Stimulated activated CD8-positive, alpha-beta memory T cell treated with anti-CD3 and anti-CD28 coated beads, Interleukin-2, amount 100 ng/mL, for 1 hour (primary cell): ENCODE measurements at places on chromosomes 3 and 15.

DNA sequence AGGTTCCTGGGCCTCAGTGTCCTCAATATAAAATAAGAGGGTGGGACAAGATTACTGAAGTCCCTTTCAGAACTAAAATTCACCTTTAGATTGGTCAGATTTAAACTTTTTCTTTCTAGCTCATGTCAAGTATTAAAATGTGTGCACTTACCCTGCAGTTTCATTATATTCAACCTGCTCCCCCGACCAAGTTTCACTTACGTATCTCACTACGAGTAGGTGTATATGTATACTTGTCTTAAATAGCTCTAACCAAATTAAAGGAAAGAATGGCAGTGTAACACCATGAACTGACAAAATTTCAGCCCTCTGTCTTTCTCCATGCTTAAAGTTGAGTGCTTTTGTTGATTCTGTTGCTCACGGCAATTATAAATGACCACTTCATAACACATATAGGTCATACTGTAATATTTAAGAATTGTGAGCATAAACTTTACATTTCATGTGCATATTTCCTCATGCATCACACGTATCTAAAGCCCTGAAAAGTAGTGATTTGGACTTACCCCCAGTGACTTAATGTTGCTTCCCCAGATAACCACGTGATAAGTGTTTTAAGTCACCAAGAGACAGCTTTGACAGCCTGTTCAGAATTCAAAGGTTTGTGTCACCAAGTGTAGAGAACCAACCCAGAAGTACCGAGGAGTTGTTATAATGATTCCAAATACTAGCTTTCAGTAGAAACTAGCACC lies 70.0 kb downstream of the PGPEP1L start:
- no peak for DNase-seq

- no peak for DNase-seq
Measured at GRCh38 chr15:83991163-83991562, 244.4 kb upstream of the GOLGA6L4 start.

GRCh38 chr15:81526029-81526428 lies 152.0 kb upstream of the TMC3 start:
- no peak for DNase-seq

DNA sequence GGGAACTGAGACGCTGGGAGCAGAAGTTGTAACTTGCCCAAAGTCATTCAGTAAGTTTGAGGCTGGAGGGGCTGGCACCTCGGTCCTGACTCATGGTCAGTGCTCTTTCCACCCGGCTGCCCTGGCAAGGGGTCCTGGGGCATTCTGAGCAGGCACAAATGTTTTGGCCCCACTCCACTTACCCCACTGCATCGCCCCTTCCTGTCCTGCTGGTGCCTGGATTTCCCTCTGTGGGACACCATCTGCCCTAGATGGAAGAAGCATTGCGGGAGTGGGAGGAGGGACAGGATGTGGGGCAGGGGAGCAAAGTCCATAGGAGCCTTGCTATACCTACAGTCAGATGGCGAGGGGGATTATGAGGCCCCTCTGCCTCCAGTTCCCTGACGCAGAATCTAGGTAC lies 4.5 kb downstream of the CORO2B start:
- DNase-seq, result no peak

DNA sequence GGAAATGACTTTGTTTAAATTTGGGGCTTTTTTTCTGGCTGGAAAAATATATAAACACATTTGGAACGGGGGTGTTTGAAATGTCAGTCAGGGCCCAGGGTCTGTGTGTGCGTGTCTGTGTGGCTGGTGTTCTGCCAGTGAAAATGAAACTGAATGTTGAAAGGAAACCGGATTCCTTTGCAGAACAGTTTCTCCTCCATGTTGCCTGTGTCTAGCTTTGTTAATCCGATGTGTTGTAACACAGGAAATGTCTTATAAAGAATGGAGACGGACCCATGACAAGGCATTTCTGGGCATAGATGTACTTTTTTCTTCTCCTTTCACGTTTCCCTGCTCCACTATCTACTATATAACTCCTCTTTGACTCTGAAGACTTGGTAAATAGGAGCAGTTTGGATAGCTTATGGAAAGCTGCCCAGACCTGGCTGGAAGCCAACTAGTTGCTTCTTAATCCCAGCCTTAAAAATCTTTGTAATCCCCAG lies 2.8 kb downstream of the SQOR start:
- DNase-seq, result peak; percentile 18

GRCh38 chr15:83673385-83673784 lies 19.5 kb downstream of the ADAMTSL3 start:
- DNase-seq, result no peak

- DNase-seq, result no peak
Measured at GRCh38 chr15:86872782-86873181, 793.1 kb downstream of the AGBL1 start.

- no peak for DNase-seq
Measured at GRCh38 chr3:9179826-9180763, 69.4 kb downstream of the SRGAP3 start.

DNA sequence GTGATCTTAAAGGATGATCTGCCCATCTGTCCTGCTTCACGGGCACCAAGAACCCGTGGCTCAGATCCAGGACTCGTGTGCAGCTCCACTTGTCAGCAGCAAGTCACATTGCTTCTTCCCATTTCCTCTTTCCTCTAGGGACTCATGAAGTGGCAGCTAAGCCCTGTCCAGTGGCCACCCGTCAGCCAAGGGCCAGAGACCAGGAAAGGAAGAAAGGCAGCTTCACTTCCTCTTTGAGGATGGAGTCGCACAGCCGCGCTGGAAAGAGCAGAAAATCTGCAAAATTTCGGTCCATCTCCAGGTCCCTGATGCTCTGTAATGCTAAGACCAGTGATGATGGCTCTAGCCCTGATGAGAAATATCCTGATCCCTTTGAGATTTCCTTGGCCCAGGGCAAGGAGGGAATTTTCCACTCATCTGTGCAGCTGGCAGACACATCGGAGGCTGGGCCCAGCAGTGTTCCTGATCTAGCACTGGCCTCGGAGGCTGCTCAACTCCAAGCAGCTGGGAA lies 28.5 kb downstream of the IL16 start:
- no peak for DNase-seq

DNA sequence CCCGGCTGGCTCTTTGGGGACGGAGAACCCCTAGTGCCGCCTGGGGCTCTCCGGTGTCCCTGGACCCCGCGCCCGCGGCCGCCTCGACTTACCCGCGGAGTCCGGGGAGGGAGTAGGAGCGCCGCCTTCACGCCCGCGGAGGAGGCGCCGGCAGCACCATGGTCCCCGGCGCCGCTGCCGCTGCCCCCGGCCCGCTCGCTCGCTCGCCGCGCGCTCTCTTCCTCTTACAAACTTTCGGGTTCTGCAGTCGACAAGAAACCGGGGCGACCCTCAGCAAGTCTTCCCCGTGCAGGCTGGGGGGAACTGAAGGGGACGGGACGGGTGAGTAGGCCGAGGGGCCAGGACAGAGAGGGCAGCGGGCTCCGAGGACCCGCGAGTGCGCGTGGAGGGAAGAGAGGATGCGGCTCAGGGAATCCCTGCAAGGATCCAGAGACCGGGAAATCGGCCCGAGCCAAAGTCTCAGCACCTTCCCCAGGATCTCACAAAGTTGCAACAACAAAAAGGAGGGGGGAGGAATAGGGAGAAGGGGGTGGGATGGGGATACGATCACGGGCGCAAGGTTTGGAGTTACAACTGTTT lies 2.0 kb downstream of the FOXP1 start:
- DNase-seq, result no peak

GRCh38 chr15:35540885-35541284 lies 5.1 kb downstream of the DPH6 start:
- no peak for DNase-seq

DNA sequence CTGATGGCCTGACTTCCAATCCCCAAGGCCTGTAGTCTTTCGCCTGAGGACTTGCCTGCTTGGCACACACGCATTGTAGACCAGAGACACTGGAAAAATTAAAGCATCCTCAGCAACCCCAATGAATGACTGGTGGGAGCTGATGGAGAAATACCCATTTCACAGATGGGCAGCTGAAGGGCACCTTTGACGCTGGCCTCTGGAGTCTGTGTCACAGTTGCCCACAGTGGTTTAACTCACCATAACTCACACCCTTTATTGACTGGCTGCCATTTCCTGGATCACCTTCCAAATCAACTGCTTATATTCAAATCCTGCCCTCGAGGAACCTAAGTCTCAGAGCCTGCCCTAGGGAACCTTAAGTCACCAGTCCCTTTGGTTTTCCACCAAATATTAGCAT lies 183.1 kb downstream of the SHQ1 start:
- no peak for DNase-seq

DNA sequence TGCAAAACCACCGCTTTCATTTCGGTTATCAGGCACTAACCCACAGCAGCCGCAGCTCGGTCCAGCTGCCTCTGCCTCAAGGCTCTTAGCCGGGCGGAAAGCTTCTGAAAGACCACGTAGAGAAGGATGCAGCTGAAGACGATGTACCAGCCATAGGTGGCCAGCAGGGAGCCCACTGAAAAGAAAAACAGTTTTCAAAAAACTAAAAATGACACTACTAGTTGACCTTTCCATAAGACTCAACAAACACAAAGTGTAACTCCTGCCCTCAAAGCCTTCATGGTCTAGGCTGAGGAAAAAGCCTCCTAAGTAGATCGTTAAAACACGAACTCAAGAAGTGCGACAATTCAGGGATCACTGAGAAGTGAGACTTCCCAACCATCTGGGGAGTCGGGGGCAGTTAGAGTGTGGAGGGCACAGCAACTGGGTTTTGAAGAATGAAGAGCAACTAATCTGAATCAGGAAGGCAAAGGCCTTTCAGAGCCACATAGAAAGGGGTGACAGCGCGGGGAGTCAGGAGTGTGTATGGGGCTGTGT lies 716 bp downstream of the SELENOS start:
- no peak for DNase-seq

GRCh38 chr15:41494922-41495735 lies 1.5 kb downstream of the ITPKA start:
- DNase-seq, result no peak

- no peak for DNase-seq
Measured at GRCh38 chr15:99477791-99478471, 87.9 kb upstream of the MEF2A start.

GRCh38 chr3:25235466-25235865 lies 192.6 kb upstream of the RARB start:
- DNase-seq, result no peak

GRCh38 chr3:59658866-59659265 lies 609.0 kb upstream of the CFAP20DC start:
- no peak for DNase-seq

- peak; percentile 58 for DNase-seq
Measured at GRCh38 chr3:128095222-128095703, 28.3 kb downstream of the RUVBL1 start.

- DNase-seq, result no peak
Measured at GRCh38 chr3:196192036-196192523, 19.1 kb downstream of the ZDHHC19 start.

DNA sequence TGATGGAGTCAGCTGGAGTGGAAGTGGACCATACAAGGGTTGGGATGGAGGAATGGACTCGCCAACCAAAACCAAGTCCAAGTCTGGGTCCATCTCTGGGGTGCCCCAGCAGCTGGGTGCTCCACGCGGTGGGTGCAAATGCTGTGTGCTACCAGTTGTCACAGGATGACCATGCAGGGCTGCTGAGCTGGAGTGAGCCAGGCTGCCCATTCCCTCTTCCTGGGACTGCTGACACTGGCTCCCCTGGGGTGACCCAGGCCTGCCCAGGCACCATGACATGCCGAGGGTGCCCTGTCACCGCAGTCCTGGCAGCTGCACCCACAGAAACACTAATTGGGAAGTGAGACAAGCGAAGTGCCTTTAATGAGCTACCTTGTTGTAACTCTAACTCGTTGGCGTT lies 140.2 kb downstream of the TPRA1 start:
- DNase-seq, result no peak

DNA sequence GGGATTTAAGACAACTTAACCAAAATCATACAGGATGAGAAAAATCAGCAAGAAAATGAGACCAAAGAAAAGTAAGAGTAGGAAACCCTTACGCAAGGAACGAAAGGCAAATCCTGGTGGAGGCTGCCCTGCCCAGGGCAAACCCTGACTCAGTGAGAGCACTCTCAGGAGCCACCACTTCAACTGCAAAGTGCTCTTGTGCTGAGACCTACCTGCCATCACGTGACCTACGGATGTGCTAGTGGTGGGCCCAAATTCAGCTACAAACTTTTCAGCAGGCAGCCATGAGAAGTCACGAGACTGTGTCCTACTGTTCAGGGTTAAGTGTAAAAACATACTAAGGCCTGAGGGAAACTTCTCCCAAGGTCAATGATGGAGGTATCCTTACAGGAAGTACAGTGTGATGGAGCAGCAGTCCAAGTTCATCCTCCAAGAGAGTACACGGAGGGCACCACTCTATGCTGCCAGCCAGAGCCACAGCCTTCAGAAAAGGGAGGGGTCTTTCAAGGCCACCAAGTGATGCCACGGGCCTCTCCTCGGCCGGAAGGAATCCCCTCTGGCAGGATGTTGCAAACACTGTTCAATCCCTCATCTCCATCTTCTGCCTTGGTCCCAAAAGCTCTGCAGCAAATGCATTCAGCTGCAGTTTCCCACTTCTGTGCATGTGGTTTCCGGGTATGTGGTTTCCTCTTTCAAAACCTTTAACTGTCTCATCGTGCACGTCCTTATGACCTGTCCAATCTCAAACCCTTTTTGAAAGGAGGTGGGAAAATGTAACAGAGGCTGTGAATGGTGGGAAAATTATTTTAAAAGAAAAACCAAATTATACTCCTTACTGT lies 9.5 kb downstream of the CHSY1 start:
- DNase-seq, result peak; percentile 53

DNA sequence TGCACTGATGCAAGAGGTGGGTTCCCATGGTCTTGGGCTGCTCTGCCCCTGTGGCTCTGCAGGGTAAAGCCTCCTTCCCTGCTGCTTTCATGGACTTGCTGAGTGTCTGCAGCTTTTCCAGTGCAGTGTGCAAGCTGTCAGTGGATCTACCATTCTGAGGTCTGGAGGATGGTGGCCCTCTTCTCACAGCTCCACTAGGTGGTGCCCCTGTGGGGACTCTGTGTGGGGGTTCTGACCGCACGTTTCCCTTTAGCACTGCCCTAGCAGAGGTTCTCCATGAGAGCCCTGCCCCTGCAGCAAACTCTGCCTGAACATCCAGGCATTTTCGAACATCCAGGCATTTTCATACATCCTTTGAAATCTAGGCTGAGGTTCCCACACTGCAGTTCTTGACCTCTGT lies 329.8 kb upstream of the NAALADL2 start:
- DNase-seq, result no peak

GRCh38 chr3:184659797-184660301 lies 52.0 kb downstream of the MAGEF1 start:
- no peak for DNase-seq

GRCh38 chr3:81041331-81041730 lies 720.1 kb downstream of the GBE1 start:
- DNase-seq, result no peak

- no peak for DNase-seq
Measured at GRCh38 chr3:117118604-117119003, 409.0 kb downstream of the TUSC7 start.

DNA sequence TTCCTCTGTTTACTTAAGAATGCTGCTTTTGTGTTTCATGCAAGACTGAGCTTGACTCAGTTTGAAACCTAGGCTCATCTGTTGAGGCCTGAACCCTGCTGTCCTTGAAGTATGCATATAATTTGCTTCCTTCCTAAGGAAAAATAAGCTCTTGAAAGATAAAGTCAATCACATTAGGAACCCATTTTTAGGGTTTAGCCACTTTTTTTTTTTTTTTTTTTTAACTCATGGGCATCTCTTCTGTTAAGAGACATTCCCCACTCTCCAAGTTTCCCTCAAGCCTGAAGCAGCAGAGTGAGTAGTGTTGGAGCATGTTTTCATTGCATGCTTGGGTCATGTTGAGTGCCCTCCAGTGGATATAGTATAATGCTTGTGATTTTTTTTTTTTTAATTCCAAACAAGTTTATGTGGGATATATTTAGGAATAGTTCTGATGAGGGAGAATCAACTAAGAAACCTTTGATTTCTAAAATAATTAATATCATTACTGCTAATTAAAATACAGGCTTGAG lies 3.6 kb downstream of the CTNNB1 start:
- DNase-seq, result no peak
